ENCODE measurements at places on chromosomes 2 and 18.

- no peaks in the 10 kb centered on the region for H3K36me3 ChIP-seq
- H3K4me3 ChIP-seq = no peak overlapping the region
- DNase-seq = no peak
- no peak overlapping the region for H3K27ac ChIP-seq
- no peaks in the 10 kb centered on the region for H3K27me3 ChIP-seq
Observed at GRCh38 chr18:61503688-61504087, 170.5 kb downstream of the CDH20 start.

GRCh38 chr2:209579230-209579749 is 155.4 kb downstream of the MAP2 start:
- no peak for DNase-seq
- no peaks in the 10 kb centered on the region for H3K4me1 ChIP-seq
- no peaks in the 10 kb centered on the region for H3K36me3 ChIP-seq
- no peaks in the 10 kb centered on the region for H3K27me3 ChIP-seq
- no peak overlapping the region for H3K4me3 ChIP-seq

DNA sequence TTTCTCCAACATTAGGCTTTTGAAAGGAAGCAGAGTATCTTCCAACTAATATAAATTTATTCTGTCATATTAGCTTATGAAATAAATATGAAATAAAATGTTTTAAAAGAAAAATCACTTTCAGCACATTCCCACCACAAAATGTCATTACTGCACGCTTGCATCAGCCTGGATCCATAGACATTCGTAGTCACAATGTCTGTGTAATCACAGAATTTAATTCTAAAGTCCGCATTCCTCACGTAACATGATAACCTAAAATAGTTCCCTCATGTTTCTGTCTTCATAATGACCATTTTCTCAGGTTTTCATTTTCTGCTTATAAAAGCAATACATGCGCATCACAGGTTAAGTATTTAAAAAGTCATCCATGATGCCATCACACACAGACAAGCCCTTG is 47.1 kb downstream of the HDAC4 start:
- no peak for DNase-seq
- no peak overlapping the region for H3K4me3 ChIP-seq
- H3K36me3 ChIP-seq = no peaks in the 10 kb centered on the region
- H3K27me3 ChIP-seq = no peaks in the 10 kb centered on the region

DNA sequence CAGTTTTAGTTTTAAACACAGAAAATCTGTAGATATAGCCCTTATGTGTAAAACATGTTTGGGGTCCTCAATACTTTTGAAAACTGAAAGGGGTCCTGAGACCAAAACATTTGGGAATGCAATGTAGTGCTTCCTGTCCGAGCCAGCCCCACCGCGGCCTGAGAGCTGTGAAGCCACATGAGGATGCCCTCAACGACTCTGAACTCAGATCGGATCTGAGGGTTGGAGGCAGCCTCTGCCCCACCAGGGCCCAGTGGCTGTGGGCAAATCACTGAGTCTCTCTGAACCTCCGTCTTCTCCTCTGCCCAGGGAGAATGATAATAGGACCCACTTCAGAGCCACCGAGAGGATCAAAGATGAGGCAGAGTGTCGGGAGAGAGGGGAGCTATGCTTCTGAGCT is 33.4 kb upstream of the HPCAL1 start:
- no peak overlapping the region for H3K4me3 ChIP-seq
- peak; percentile 17 for DNase-seq
- no peaks in the 10 kb centered on the region for H3K27me3 ChIP-seq
- H3K4me1 ChIP-seq = peaks cover 5% of the 10 kb centered on the region
- H3K36me3 ChIP-seq = no peaks in the 10 kb centered on the region

DNA sequence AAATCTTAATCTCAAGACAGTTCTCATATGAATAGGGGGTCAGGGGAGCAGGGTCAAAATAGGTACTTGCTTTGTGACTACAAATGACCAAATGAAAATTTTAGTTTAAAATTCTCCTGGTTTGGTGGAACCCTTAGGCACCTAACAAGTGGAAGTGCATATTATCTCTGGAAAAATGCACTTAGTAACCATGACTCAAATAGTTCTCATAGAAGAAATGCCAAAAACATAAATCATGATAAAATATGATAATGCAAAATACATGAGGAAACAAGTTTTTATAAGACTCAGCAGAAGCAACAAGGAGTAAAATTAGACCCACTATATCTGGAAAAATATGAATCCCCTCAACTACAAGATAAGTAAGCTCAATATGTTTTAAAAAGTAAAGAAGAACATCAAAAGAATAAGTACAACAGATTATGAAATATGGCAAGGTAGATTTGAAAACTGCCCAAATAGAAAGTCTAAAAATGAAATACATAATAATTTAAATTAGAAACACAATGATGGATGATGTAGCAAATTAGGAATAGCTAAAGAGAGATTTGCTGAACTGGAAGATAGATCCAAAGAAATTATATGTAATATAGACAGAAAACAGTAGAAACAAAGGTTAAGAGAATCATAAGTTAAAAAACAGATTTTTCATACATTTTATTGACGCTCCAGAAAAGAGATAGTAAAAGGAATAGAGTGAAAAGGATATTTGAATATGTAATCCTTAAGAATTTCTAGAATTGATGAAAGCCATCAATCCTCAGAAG is 308.3 kb downstream of the SETBP1 start:
- no peaks in the 10 kb centered on the region for H3K36me3 ChIP-seq
- H3K4me3 ChIP-seq = no peak overlapping the region
- H3K27me3 ChIP-seq = no peaks in the 10 kb centered on the region
- DNase-seq = no peak
- no peaks in the 10 kb centered on the region for H3K4me1 ChIP-seq

- peak overlapping the region; percentile 63 for H3K4me3 ChIP-seq
- H3K4me1 ChIP-seq = peaks cover 3% of the 10 kb centered on the region
- H3K27ac ChIP-seq = peak overlapping the region; percentile 79
- H3K27me3 ChIP-seq = no peaks in the 10 kb centered on the region
- H3K36me3 ChIP-seq = no peaks in the 10 kb centered on the region
Observed at GRCh38 chr2:218569661-218570500, 1.2 kb downstream of the CNOT9 start.

DNA sequence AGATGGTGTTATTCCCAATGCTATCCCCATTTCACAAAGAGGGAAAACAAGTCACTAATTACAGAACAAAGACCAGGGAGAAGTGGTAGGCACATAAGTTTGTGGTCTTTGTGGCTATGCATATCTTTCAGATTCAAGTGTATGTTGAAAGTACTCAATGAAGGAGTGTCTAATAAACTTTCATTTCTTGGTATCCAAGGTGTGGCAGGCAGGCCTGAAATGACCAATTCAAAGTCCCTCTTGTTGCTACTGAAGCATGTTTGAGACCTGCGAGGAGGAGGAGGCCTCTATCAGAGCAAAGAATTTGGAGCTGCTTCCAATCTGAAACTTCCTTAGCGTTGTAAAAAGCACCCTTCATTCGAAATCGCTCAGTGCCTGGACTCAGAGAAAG is 60.9 kb upstream of the KLF7 start:
- no peaks in the 10 kb centered on the region for H3K4me1 ChIP-seq
- no peak overlapping the region for H3K4me3 ChIP-seq
- H3K36me3 ChIP-seq = no peaks in the 10 kb centered on the region
- H3K27ac ChIP-seq = no peak overlapping the region

- H3K4me3 ChIP-seq = no peak overlapping the region
- H3K36me3 ChIP-seq = no peaks in the 10 kb centered on the region
- H3K4me1 ChIP-seq = peaks cover 9% of the 10 kb centered on the region
- no peak overlapping the region for H3K27ac ChIP-seq
- DNase-seq = no peak
Observed at GRCh38 chr2:237437566-237437965, 23.6 kb upstream of the COL6A3 start.

- no peaks in the 10 kb centered on the region for H3K4me1 ChIP-seq
- H3K4me3 ChIP-seq = no peak overlapping the region
- no peak overlapping the region for H3K27ac ChIP-seq
- H3K27me3 ChIP-seq = peaks cover 81% of the 10 kb centered on the region
- DNase-seq = no peak
Observed at GRCh38 chr18:57431467-57432080, 3.6 kb upstream of the ONECUT2 start.

- H3K4me3 ChIP-seq = no peak overlapping the region
- DNase-seq = no peak
- no peaks in the 10 kb centered on the region for H3K4me1 ChIP-seq
Observed at GRCh38 chr2:70683455-70683854, 84.5 kb downstream of the ADD2 start.

DNA sequence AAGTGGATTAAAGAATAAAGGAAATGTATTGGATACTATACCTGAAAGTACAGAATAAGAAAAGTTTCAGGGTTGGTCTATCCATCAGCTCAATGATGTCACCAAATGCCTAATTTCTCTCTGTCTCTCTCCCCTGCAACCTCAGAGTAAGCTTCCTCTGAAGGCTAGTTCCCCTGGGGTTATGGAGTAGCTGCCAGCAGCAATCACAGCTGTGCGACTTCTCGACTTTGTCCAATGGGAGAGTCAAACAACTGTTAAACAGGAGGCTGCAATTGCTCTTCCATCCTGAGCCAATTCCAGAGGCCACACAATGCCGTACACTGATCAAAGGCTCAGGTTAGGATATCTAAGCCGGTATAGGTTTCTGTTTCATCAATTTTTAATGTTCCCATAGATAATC is 95.3 kb upstream of the FANCL start:
- H3K27ac ChIP-seq = no peak overlapping the region
- no peaks in the 10 kb centered on the region for H3K27me3 ChIP-seq
- DNase-seq = no peak
- no peaks in the 10 kb centered on the region for H3K4me1 ChIP-seq

DNA sequence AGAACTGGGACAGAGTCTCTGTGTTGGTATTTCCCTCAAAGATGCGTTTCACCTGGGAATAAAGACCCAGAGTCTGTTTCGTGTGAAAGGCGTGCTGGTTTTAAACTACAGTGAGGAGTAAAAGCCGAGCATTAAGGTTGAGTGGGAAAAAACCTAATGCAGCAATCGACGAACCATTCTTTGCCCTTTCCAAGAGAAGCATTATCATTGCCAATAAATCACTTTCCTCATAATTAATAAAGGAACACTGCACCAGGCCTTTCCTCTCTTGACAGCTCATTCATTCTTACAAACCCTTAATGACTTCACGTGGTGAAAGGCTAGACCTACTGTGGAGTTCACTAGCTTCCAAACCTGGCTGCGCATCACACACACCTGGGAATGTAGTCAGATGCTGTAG is 896 bp upstream of the SLC8A1 start:
- H3K4me1 ChIP-seq = no peaks in the 10 kb centered on the region
- H3K27me3 ChIP-seq = no peaks in the 10 kb centered on the region

- no peak overlapping the region for H3K27ac ChIP-seq
- H3K27me3 ChIP-seq = no peaks in the 10 kb centered on the region
- no peak overlapping the region for H3K4me3 ChIP-seq
Observed at GRCh38 chr2:166057370-166058164, 70.3 kb downstream of the SCN1A start.

- no peaks in the 10 kb centered on the region for H3K36me3 ChIP-seq
- no peak overlapping the region for H3K27ac ChIP-seq
- H3K4me1 ChIP-seq = no peaks in the 10 kb centered on the region
- H3K27me3 ChIP-seq = no peaks in the 10 kb centered on the region
- H3K4me3 ChIP-seq = no peak overlapping the region
- DNase-seq = no peak
Observed at GRCh38 chr18:10245846-10246175, 208.6 kb upstream of the APCDD1 start.

DNA sequence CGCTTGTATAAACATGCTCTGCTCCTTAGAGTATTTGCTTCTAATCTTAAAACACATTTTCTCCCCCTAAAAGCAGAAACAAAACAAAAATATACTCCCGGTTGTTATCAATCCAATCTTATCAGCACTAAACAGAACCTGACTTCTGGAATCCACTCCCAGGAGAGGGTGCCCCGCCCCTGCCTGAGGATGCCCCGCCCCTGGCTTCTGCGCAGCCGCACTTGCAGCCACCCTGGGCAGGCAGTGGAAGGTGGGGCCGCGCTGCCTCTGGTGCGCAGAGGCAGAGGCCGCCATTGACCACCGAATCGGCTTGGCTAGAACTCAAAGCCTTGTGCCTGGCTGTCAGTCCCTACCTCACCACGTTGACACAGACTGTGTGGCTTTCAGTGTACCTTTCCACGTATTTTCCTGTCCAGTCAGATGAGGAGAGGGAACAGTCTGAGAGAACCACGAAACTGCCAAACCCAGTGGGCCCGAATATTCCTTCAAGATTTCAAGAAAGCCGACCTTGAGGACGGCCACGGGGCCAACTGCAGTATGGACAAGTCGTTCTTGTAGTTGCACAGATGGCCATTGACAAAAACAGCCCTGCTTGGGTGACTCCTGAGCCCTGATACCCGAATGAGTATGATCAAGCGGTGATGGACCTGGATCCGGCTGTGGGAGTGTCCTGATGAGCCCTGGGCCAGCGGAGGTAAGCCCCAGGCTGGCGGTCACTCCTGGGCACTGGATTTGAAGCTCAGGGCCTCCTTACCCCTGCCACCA is 46.2 kb upstream of the ARHGAP28 start:
- H3K27me3 ChIP-seq = no peaks in the 10 kb centered on the region
- no peaks in the 10 kb centered on the region for H3K4me1 ChIP-seq
- no peaks in the 10 kb centered on the region for H3K36me3 ChIP-seq
- no peak overlapping the region for H3K4me3 ChIP-seq

DNA sequence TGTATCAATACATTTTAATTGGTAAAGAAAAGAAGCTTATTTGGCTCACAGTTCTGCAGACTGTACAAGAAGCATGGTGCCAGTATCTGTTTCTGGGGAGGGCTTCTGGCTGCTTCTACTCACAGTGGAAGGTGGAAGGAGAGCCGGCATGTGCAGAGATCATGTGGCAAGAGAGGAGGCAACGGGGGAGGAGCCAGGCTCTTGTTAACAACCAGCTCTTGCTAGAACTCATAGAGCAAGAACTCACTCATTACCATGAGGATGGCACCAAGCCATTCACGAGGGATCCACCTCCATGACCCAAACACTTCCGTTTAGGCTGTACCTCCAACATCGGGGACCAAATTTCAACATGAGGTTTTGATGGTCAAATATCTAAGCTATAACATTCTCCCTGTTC is 7.5 kb downstream of the PARD6G start:
- H3K4me3 ChIP-seq = no peak overlapping the region
- no peak for DNase-seq
- H3K27ac ChIP-seq = no peak overlapping the region
- H3K36me3 ChIP-seq = no peaks in the 10 kb centered on the region

DNA sequence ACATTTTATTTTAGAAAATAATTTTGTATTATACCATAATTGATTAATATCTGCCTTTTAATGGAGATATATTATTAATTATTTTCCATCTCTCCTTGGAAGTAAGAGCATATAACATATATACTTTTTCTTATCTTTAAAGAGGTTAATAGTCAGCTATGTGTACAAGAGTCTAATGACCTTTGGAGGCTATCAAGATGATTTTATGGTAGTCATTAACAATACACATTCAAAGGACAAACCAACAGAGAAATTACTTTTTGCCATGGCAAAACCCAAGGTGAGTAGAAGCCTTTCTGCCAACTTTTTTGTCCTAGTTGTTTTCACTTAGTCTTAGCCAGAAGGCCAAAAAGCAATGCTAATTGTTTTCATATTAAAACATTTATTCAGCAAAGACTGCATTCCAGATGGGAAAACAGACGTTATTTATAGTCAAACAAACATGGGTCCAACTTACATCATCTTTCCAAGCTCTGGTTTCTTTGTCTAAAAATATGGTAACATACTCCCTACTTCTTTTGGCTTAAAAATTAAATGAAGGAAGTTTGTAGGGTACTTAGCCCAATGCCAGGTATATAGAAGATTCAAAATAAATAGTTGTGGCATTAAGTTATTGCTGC is 9.6 kb upstream of the DYNC2LI1 start:
- no peak for DNase-seq
- no peak overlapping the region for H3K4me3 ChIP-seq
- H3K36me3 ChIP-seq = no peaks in the 10 kb centered on the region
- no peaks in the 10 kb centered on the region for H3K4me1 ChIP-seq
